Fibroblast of skin of left quadriceps (primary cell): ENCODE measurements at places on chromosomes 6 and 20.

- DNase-seq, result no peak
Observed at GRCh38 chr20:6142348-6142993, 19.6 kb upstream of the FERMT1 start.

DNA sequence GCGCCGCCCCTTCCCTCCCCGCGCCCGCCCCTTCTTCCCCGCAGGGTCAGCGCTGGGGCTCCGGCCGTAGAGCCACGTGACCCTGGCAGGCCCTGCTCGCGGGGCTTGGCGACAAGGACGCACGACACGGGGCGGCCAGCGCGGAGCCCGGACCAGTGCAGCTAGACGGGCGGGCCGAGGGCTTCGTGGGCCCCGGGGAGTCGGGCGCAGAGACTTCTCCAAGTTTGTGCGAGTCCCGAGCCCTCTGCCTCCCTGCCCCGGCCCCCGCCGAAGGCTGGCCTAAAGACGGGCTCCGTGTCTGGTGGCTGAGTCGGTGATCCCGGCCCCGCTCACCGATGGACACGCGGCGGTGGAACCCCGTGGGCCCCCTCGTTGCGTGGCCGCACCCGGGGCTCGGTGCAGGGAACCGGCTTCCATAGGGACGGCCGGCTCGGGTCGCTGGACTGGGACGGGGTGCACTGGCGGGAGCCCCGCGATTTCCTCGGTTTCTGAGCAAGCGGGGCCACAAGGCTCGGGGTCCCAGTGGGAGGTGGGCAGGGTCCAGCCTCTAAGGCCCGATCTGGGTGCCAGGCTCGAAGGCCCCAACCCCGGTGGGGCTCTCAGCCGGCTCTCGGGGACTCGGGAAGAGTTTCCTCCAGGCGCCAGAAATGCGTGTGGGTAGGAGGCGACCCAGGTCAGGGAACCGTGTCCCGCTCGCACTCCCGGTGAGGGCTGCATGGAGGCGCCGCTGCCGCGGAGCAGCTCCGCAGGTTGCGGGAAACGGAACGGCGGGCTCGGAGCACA, 452 bp upstream of the GATA5 start:
- DNase-seq, result no peak

DNA sequence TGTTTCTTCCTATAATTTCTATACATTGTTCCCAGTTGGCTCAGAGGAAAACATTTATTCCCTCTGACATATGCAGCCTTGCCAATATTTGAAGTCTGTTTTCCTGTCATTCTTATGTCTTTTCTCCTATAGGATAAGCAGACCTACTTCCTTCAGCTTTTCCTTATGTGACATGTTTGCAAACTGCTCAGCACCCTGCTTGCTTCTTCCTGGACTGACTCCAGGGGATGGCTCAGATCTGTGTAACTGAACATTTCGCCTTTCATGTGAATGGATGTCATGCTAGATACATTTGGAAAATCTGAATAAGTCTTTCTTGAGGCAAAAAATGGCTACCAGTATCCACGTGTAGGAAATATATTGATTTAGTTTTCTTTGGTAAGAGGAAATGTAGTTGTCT, 113.2 kb downstream of the CARMIL1 start:
- DNase-seq, result no peak

DNA sequence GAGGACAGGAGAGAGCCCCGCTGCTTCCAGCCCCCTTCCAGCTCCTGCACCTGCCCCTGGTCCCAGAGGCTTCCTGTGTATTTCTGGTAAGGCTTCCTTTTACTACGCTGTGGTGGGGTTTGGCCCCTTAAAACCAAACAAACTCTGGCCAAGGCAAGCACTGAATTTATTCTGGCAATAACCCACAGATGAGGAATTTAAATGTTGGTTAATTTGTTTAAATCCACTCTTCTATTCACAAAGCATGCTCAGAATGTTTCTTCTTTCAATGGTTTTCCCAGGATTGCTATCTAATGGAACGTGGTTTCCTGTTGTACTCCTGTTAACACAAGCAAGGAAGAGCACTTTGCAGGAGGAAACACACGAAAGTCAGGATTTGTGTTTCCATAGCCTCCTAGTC, 236.5 kb upstream of the FOXQ1 start:
- DNase-seq, result no peak

DNA sequence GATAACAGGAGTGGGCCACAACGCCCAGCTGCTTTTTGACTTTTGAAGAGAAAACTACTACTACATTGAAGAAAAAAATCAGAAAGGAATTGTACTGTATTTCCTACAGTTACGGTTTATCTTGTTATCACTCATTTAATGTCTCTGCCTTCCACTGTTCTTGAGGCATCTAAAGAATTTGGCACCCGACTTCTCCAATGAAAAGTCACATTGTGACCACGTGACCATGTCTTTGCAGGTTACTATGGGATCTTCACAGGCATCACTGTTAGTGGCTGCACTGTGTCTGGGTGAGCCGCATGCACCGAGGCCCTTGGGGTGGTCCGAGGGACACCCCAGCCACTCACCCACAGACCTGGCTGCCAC, 26.8 kb downstream of the RRBP1 start:
- DNase-seq, result no peak
